Hematopoietic multipotent progenitor cell treated with erythropoietin and hydrocortisone succinate and interleukin-3 and kit ligand, for 15 days (in vitro differentiated cells): ENCODE measurements at places on chromosomes 13 and 19.

GRCh38 chr13:109154546-109154945, 525.1 kb downstream of the MYO16 start:
- no peak for DNase-seq

DNA sequence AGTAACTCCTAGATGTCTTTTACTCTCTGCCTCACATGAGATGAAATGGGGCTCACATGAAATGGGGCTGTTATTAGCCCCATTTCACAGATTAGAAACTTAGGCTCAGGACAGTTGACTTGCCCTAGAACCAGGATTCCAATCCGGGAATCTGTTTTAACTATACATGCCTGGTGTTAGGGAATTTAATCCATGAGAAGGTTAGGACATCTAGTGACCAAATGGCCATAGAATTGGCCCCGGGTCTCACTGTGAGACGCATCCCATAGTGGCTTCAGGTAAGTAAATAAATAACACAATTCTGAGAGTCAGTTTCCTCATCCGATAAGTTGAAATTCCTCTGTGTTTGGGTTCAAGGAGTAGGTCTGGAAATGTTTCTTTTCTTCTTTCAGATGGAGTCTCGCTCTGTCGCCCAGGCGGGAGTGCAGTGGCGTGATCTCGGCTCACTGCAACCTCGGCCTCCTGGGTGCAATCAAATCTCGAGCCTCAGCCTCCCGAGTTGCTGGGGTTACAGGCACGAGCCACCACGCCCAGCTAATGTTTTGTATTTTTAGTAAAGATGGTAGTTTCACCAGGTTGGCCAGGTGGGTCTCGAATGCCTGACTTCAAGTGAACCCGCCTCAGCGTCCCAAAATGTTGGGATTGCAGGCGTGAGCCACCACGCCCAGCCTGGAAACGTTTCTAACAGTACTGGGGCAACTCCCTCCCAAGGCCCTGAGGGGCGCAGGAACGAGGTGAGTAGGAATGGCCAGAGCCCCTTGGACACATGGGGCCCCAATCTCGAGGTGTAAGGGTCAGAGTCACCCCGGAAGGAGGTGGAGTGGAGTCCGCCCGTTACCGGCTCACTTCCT, 1.2 kb upstream of the ZNF574 start:
- peak; percentile 16 for DNase-seq

GRCh38 chr19:7641290-7642276, 4.7 kb downstream of the STXBP2 start:
- no peak for DNase-seq

DNA sequence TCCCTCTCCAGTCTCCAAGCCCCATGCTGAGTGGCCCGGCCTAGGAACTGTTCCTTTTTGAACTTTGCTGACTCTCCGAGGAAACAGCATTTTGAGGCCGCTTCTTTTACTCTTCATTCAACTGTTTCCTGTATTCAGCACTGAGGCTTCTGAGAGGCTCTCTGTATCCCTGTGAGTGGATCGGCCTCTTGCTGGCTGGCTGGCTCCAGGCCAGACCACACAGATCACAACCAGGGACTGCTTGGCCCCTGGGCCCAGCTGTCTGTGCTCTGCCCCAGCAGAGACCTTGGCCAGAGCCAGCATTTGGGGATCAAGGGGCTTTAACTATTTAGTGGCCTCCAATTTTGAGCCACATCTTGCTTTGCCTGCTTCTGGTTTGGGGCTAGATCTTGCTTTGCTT, 75.6 kb upstream of the KL start:
- DNase-seq = no peak
